ENCODE measurements at places on chromosomes 3 and 15.

DNA sequence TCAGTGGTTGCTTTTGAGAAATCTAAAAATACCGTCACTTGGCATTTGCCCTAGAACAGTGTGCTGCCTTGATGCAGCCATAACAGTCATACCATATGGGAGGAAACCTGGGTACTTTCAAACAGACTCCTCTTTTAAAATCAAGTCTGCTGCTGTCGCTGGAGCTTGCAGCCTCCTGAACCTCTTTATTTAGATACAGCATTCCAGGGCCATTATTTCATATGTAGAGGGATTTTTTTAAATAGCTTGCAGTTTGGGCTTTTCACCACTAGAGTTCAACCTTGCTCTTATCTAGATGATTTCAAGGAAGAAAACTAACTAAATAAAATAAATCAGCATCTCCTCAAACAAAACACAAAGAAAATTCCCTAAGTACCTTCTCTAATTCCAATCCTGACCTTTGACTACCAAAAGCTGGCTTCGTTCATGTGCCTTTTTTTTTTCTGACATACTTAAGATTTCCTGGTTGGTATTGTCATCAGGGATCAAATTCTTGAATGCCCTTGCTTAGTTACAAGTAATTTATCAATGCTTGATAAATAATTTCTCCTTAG, 111.6 kb downstream of the KBTBD8 start:
- peak; percentile 8 for DNase-seq

GRCh38 chr15:29066310-29066709, 180.5 kb downstream of the APBA2 start:
- DNase-seq: no peak

DNA sequence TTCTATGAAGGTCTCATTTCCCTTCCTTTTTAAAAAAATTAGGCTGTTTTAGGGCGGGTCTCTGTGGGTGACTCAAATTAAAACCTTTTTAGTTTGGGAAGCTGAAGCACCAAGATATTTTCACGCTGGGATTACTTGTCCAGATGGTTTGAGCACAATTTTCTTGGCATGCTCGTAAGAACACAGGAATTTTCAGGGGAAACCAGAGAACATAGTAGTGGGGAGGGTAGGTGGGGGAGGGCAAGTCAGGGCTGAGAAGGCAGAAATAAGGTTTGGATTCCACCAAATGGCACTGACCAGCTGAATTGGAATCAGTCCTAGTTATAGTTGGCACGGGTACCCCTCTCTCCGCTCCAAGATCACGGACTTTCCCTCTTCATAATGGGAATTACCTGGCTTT, 97.3 kb upstream of the LRIG1 start:
- no peak for DNase-seq

DNA sequence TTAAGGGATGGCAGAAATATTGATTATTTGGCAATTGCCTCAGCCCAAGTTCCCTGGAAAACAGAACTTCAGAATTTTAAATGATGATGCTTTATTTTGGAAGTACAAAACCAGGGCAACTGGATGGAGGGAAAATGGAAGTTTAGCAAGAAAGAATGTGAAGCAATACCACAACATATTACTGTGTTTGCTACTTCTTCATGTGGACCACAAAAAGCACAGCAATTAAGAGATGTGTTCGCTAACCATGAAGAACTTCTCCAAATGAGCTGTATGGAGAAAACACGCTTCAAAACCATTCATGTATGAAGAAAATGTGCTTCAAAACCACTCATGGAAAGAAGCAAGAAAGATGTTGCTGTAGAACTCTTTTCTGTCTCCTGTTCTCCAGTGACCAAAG, 64.7 kb upstream of the ARL6 start:
- DNase-seq: no peak

DNA sequence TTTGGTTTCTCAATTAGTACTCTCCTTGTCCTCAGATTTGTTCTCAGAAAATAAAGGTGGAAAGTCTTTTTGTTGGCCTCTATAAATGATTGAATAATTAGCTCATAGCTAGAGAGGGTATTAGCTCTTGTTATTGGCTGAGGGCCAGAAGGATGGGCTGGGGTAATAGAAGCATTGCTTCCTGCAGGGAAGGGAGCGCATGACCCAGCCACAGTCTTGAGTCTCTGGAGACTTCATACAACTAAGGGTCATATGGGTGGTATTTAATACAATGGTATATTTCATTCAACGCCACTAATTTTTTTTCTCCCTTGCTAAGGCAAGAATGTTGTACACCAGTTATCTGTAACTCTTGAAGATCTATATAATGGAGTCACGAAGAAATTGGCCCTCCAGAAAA, 8.4 kb downstream of the DNAJA4 start:
- no peak for DNase-seq

DNA sequence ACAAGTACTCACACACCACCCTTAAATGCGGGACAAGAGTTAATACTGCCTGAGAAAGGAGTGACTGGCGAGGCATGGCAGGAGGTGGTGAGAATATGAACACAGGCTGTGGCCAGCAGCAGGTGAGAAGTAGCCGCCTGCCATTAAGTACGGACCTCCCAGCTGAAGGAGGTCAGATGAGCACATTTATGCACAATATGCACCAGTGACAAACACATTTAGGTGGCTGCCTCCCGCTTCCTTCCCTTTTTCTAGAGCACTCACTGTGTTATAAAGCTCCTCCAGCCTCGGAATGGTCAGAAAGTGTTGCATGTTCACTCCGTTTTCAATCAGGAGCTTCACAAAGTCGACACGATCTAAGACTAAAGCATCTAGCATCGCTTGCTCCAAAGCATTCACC, 52.4 kb downstream of the TRPM1 start:
- DNase-seq: no peak

DNA sequence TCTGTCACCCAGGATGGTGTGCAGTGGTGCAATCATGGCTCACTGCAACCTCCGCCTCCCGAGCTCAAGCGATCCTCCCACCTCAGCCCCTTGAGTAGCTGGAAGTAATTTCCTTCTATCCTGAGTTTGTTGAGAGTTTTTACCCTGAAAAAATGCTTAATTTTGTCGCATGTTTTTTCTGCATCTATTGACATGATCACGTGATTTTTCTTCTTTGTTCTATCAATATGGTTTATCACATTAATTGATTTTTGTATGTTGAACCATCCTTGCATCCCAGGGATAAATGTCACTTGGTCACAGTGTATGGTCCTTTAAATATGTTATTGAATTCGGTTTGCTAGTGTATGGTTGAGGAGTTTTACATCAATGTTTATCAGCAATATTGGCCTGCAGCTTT, 11.9 kb upstream of the OR5K4 start:
- DNase-seq: no peak

DNA sequence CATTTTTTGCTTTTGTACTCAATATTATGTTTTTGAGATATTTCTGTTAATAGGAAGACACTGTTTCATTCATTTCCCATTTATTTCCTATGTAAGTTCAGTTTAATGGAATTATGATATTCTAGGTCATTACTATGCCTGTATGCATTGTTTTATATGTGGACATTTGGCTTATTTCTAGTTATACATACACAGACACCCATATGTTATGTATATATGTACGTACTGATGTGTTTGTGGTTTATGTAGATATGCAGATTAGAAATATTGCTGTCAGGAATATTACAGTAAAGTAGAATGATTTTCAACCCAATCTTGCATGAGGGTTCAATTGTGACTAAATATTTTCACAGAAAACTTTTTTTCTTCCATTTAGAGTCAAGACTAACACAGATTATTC, 190.5 kb downstream of the KCNH8 start:
- no peak for DNase-seq

GRCh38 chr3:40387001-40387894, at the start of gene ENTPD3:
ENTPD3 (plus strand) TSS chr3:40387184; CDS start chr3:40388058, 874 bp downstream.
- DNase-seq: no peak

- DNase-seq: no peak
Observed at GRCh38 chr3:59808446-59808845, 758.6 kb upstream of the CFAP20DC start.

DNA sequence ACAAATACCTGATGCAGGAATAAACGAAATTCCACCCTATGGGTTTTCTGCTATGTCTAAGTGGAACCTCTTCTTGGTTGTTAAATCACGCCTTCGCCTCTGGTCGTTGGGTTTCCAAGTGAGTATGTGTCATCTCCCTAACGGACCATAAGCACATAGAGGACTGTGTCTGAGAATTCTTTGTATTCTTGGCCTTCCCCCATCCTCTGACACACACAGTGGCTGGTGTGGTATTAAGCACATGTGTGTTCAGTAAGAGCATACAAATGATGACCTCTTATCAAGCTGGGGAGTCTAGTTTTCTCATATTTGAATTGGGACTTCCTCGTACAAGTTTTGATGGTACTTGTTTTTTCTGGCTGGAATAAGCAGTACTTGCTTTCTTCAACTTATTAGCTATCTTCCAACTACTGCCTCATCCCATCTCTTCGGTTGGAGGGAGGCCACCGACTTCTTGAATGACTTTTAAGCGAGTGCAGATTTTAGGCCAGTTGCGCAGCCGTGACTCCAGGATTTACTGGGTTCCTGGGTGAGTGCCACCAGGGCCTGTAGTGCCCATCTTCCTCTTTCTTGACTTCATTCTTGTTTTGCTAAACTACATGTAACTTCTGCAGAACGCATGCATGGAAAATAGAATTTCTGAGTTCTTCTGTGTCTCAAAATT, 240.2 kb downstream of the ADAMTS17 start:
- no peak for DNase-seq

- DNase-seq: no peak
Observed at GRCh38 chr15:83322061-83322460, 37.6 kb upstream of the BNC1 start.

- no peak for DNase-seq
Observed at GRCh38 chr15:99137877-99138276, 33.0 kb downstream of the SYNM start.

DNA sequence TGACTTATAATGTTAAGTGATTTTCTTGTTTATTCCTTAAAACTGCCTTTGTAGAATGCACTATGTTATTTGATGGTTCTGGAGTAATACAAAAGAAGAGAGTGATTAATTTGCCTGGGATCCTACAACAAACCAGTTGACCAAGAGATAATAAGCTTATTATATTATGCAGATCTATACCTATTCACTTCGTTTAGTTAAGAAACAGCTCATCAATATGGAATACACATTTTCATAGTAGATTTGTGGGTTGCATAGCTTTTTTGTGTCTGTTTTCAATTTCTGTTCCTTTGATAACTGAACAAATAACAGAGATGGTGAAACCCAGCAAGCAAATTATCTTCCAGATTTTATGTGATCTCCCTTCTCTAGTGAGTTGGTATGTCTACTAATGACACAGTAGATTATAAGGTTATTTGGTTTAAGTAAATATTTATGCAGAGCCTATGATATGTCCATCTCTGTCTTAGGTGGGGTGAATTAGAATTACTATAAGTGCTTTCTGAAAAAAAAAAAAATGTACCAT, 443.3 kb upstream of the TPRG1 start:
- DNase-seq: no peak

DNA sequence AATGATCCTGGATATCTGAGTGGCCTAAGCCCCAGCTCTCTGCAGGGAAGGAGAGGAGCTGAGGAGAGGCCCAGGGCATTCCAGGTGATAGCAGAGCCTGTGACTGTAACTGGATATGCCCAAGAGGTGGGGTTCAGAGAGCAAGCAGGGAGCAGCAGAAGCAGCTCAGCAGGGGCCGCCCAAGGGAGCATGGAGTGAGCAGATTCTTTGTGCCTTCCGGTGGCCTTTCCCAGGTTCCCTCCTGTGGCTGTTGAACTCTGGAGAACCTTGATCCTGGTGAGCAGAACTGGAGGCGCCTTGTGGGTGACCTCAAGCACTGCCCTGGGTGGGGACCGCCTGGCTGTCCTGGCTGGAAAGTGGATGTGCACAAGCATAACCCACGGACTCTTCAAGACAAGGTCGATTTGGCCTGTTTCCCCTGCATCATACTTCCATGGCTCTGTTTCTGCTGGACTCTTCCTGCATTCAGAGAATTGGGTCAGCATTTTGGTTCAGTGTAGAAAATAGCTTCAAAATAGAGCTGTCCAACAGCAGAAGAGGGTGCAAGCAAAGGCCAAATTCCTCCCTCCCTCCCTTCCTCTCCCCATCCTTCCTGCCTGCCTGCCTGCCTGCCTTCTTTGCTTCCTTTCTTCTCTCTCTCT, 76.1 kb downstream of the ARNT2 start:
- DNase-seq: no peak

- DNase-seq: no peak
Observed at GRCh38 chr3:18529631-18530030, 104.5 kb upstream of the SATB1 start.

DNA sequence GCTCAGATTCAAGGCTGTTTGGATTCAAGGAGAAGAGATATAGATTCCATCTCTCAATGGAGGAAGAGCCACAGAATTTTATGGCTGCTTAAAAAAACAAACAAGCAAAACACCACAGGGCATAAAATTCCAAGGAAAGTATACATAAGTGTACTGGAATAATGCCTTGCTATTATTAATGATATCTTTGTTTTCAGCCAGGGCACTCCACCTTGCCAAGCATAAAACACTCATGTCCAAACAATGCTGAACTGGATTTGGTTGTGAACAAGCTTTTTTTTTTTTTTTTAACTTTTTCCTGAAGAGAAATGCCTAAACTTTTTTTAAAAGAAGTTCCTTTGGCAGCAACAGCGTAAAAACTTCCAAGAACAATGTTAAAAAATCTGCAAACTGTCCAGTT, 4.8 kb upstream of the CLSTN2 start:
- DNase-seq: no peak

- peak; percentile 45 for DNase-seq
Observed at GRCh38 chr15:43143203-43143941, 10.0 kb downstream of the TMEM62 start.

- peak; percentile 87 for DNase-seq
Observed at GRCh38 chr3:154120961-154121700, at the start of gene ARHGEF26. ARHGEF26 (plus strand) TSS chr3:154121390; CDS start chr3:154121993, 603 bp downstream.

DNA sequence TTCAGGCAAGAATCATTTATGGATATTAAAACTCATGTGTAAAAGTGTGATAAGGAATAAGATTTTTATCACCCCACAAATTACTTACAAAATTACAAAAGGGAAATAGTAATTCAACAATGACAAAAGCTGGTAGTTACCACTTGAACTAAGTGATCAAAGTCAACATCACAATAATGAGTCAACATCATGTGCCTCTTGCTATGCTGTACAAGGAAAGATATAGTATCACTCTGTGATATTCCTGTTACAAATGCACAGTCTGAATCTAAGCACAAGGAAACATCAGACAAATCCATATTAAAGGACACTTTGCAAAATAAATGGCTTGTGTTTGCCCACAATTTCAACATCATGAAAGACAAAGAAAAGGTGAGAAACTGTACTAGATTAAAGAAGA, 90.5 kb upstream of the PLCL2 start:
- no peak for DNase-seq

- DNase-seq: no peak
Observed at GRCh38 chr15:78249131-78249530, 14.8 kb upstream of the ACSBG1 start.

DNA sequence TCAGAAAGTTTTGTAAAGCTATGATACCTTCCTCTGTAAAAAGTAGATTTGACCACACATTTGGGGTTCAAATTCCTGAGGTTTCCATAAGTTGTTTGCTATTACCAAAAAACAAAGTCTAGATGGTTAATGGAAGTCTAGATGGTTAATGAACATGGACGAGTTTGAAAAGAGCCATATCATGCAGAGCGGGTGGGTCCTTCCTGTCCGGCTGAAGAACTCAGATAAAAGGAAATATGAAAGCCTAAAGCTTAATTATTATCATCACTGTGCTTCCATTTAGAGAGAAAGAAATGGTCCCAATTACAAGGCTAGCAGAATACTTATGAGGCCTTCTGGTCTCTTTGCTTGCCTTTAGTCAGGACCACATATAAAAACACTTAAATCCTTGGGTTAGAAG, 132.1 kb upstream of the SATB1 start:
- no peak for DNase-seq

- DNase-seq: no peak
Observed at GRCh38 chr3:138186221-138186620, 880 bp upstream of the ARMC8 start.

- DNase-seq: no peak
Observed at GRCh38 chr15:86829245-86829644, 749.6 kb downstream of the AGBL1 start.

Data from GM13977 (cell line).